ENCODE measurements at places on chromosomes 4 and X.

GRCh38 chrX:110241816-110242215 is 76.1 kb downstream of the AMMECR1 start:
- peak; percentile 47 for DNase-seq

DNA sequence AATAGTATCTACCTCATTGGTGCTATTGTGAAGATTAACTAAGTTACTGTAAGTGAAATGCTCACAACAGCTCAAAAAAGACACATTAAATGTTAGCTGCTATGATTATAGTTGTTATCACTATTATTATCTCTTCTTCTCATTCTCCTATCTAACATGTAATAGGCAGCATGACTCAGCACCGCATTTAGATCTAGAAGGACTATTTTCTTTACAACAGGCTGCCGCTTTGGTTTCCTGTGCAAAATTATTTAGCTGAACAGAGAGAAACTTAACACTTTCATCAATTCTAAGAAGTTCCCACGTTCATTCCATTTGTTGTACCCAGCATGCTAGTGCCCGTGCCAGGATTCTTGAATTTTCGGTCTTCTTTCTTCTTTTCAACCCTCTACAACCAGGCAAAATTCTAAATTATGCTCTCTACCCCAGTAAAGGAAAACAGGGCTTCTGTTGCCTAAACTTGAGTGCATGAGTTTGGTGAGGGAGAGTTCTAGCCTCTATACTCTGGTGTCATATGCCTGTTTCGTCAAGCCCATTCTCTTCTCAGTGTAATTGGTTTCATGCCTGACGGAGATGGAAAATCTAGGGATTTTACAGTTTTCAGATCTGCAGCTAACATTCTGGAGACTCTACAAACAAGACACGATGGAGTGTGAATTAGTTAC is 378.9 kb downstream of the PPP1R2C start:
- no peak for DNase-seq

DNA sequence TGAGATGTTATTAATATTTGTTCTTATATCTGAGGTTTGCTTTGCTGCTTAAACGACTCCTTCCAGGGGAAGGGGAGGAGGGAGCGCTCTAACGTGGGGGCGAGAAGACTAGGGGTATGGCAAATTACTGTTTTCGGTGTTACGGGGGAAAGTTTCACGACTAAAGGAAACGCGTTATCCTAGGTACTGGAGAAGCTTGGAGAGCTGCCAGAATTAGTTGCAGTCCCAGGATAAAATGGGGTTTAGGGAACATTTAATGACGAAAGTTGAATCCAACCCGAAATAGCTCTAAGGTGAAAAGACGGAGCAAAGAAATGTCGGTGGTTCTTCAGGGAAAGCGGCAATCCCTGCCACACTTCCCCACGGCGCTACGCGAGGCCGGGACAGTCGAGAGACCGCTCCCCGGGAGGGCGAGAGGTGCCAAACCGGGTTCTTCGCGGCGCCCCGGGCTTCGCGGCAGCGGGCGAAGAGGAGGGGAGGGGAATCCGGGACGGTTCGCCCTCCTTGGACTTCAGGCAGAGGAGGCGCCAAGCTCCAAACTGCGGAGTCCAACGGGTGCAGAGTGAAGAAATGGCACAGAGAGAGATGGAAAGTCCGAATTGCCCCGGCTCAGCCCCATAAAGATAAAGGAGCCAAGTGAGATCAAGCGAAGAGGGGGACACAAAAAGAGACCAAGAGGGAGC is 724 bp downstream of the THOC2 start:
- DNase-seq = no peak

GRCh38 chrX:1262369-1262768 is 6.2 kb upstream of the CSF2RA start:
- no peak for DNase-seq

GRCh38 chr4:162229670-162230069 is 65.9 kb upstream of the FSTL5 start:
- DNase-seq = no peak

- DNase-seq = peak; percentile 98
Observed at GRCh38 chr4:73258686-73259570, at the start of gene ANKRD17. ANKRD17 (minus strand) TSS chr4:73258798; CDS start chr4:73258668, 130 bp downstream.

- DNase-seq = no peak
Observed at GRCh38 chr4:23631255-23631950, 258.4 kb downstream of the PPARGC1A start.

DNA sequence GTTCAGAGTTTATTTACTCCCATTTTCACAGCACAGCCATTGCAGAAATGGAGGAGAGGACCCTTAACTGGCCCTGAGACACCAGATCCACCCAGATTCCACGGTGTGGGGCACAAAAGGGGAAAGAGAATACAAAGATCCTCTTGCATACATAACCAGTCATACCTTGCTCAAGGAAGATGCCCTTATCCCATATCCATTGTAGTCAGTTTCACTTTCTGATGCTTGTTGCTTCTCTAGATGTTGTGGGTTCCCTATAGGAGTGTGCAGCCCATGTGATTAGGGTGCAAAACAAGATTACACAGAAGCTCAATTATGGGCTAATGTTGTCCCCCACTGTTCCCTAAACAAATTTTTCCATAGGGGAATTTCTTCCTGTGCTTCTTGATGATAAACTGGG is 1309.0 kb upstream of the PABPC4L start:
- no peak for DNase-seq

- DNase-seq = no peak
Observed at GRCh38 chr4:157576671-157577217, 356.2 kb downstream of the GRIA2 start.

- DNase-seq = no peak
Observed at GRCh38 chrX:119984652-119985051, 41.1 kb upstream of the NKAP start.

DNA sequence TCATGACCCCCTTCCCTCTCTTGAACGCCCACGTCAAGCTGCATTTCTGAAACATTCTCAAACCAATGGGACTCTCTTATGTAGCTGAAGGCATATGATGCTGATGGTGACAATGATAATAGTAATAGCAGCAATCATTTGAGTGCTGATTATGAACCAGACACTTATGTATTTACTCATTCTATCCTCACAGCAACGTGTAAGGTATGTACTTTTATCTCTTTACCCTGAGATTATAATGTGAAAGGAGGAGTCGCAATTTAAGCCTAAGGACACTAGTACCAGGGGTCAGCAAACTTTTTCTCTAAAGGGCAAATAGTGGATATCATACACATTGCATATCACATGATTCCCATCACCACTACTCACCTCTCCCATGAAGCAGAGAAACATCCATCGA is 8.5 kb downstream of the PGM2 start:
- no peak for DNase-seq

DNA sequence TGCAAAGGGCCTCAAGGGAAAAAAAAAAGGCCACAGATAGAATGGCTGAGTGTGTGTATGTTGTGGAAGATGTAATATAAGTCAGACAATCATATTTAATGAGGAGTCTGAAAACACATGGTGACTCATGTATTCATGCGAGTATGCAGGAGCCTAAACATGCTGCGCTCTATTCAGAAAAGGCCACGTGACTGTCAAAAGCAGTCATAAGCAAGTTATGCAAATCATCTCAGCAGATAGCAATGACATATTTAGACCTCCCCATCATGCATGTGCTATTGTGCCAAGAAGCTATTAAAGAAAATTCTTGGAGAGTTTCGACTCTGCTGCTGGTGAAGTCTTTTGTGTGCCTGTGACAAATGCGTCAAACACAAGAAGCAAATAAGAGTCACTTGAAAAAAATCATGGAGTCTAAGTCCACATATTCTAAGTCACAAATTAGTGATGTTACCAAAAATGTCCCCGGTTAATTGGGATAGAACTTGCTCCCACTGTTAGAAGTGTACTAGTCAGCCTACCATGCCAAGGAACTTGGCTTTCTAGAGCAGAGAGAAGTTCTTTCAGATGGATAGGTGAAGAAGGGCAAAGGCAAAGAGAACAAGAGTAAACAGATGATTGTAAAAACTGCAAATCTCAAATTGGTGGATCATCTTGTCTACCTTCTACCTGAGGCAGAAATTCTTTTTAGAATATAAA is 5.0 kb downstream of the LNX1 start:
- no peak for DNase-seq

GRCh38 chr4:47167081-47168035 is 136.0 kb downstream of the GABRB1 start:
- DNase-seq = no peak

DNA sequence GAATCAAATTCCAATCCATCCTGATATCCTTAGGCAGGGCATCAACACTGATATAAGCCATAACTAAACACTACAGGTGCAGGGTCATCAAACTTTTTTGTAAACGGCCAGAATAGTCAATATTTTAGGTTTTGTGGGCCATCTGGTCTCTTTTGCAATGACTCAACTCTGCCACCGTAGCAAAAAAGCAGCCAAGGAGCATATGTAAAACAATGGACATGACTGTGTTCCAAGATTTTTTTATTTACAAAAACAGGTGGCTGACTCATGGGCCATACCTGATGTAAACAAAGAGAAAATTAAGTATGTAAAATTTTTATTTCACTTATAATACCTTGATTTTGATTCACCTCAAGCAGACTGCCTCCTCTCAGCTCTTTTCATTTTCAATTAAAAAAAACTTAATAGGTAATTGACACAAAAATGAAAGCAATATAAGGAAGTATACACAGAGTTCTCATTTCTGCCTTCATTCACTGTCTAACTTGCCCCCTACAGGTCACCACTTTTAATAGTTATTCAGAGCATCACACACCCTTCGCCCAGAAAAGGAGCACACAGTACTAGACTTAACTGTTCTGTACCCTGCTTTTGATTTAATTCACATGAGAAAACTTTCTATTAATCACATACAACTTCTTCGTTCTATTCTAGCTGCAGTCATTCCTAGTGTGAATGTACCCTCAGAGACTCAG is 35.3 kb upstream of the GPM6B start:
- DNase-seq = no peak

DNA sequence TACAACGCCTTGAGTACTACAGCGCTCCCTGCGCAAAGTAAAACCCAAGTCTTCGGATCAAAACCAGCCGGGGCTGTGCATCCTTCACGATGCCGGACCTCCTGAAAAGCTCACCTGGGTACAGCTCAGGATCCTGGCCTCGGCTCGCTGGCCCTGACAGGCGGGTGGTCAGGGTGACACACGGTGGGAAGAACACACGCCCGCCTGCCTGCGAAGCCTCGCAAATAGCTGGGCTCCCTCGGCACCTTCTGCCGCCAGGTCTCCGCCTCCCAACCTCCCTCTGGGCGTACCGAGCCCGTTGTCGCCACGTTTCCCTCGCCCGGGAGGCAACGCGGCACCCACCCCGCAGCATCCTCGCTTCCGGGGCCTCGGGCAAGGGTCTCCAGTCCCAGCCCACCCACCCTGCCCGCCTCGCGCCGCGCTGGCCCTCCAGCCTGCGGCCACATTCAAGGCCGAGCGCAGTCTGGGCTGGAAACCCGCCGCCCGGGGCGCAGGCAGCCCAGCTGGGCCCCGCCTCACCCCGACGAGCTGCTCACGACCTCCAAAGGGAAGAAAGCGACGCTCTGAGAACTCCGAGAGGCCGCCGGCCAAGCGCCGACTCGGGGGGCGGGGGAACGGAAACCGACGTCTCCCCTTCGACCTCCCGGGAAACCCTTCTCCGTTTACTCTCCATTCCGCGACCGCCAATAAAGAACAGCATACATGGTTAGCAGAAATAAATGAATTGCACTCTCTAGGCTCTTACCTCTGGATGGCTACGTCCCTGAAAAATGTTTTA is 511 bp downstream of the PPM1K start:
- DNase-seq = peak; percentile 81

- no peak for DNase-seq
Observed at GRCh38 chr4:159199826-159200225, 96.9 kb downstream of the RAPGEF2 start.

GRCh38 chr4:119238068-119238722 is 25.7 kb downstream of the USP53 start:
- no peak for DNase-seq

- DNase-seq = no peak
Observed at GRCh38 chr4:8108991-8109390, 49.6 kb downstream of the ABLIM2 start.

DNA sequence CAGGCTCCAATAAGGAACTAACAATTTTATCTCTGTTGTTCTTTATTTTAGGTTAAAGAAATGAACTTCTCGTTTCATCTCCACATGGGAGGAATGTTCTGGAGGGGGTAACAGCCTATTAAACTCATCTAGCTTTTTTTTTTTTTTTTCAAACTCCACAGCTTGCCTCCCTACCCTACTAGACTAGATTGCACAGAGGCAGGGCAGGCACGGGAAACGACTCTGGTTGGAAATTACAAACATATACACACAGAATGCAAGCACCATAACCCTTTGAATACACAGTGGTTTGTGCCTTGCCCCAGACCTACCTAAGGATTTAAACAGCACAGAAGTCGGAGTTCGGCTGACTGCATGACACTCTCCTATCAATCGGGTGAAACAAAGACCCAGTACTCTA is 2.7 kb downstream of the MECP2 start:
- no peak for DNase-seq

DNA sequence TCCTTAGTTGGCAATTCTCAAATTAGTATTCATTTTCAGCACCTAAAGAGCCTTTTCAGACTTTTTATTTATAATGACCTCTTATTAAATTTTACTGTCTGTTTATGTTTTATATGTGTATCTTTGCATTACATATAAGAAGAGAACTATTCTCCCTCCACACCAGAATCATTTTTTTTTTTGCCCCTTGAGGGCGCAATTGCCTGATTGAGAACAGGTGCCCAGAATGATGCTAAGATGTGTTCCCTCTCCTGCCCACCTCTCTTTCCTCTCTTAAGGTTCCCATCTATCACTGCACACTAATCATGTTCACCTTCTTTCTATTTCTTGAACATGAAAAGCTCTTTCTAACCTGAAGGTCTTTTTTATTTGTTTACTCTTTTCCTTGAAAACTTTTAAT is 44.2 kb upstream of the ADAM29 start:
- DNase-seq = no peak

DNA sequence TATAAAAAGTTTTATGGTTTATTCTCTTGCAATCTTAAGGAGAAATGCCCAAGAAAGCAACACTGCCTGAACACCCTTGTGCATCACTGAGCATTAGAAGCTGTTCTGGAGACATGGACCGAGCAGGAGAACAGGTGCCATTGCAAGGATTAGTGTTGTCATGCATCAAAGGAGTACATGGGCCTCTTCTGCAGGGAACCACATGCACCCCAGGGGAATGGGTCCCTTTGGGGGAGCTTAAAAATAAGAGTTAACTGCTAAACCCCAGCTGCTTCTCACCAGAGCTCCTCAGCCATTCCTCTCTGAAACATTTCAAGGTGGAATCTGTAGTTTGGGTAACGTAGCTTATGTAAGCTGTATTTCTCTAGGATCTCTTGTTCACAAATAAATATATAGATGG is 353.0 kb upstream of the SLC7A11 start:
- no peak for DNase-seq

- no peak for DNase-seq
Observed at GRCh38 chr4:31362756-31363155, 642.6 kb downstream of the PCDH7 start.

- DNase-seq = no peak
Observed at GRCh38 chrX:149903889-149904748, 23.1 kb downstream of the MAGEA8 start.
